ENCODE measurements at places on chromosomes 6 and 20. TPM values are rescaled to one million over a fixed set of nuclear protein-coding genes. Genes with fewer than 3 reads are reported as not detected.
A peak's percentile ranks its signal among the peaks of the same experiment; 100 is the strongest.

DNA sequence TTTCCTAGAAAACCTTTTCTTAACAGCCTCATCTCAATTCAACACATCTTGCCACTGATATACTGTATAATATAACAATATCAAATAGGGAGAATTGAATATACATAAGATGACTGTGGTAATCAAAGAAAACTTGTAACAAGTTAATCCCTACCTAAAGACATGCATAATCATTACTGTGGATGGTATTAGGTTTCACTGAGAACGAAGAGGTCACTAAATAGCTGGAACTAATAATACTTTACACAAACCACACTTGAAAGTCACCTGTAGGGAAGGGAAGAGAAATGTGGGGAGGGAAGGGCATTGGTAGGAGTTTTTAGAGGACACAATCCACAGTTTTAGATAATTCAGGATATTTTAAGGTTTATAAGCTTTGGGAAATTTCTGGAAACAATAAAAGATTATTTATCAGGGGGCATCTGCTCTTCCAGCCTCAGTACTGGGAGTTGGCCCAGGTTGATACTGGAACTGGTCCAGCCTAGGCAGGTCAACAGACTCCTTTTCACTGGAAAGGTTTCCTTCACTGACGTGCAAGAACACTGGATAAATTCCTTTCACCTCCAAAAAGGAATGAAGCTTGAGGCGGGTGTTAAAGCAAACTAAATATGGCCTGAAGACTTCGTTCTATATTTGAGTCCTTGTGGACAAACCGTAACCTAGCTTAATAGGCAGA, 44.0 kb downstream of the MAP7 start:
- peaks cover 6% of the 10 kb centered on the region for H3K4me1 ChIP-seq
- no peak overlapping the region for H3K27ac ChIP-seq
- peaks cover 2% of the 10 kb centered on the region for H3K27me3 ChIP-seq

DNA sequence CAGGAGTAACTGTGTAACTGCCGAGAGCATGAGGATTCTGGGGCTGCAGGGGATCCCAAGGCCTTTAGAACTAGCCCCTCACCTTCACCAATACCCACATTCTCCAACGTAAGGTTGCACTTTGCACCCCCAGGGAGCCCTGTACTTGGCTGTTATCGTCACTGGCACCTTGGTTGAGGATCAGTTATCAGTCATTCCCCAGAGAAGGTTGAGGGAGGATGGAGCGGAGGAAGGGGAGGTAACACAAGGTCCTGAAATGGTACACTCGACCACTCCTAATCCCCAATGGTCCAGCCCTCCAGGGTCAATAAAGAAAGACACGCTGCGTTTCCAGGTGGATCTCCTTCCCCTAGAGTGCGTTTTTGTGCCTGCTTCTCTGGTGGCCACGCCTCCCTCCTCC, 1.1 kb upstream of the SPDEF start:
- DNase-seq = no peak
- no peak overlapping the region for H3K4me3 ChIP-seq
- peaks cover 12% of the 10 kb centered on the region for H3K4me1 ChIP-seq
- no peak overlapping the region for H3K27ac ChIP-seq
- peaks cover 4% of the 10 kb centered on the region for H3K27me3 ChIP-seq
- no peaks in the 10 kb centered on the region for H3K36me3 ChIP-seq

GRCh38 chr6:45991189-45991588, 24.5 kb downstream of the CLIC5 start:
- H3K27me3 ChIP-seq = no peaks in the 10 kb centered on the region
- no peak overlapping the region for H3K4me3 ChIP-seq
- H3K4me1 ChIP-seq = no peaks in the 10 kb centered on the region
- DNase-seq = no peak
- H3K36me3 ChIP-seq = no peaks in the 10 kb centered on the region
- H3K27ac ChIP-seq = no peak overlapping the region

DNA sequence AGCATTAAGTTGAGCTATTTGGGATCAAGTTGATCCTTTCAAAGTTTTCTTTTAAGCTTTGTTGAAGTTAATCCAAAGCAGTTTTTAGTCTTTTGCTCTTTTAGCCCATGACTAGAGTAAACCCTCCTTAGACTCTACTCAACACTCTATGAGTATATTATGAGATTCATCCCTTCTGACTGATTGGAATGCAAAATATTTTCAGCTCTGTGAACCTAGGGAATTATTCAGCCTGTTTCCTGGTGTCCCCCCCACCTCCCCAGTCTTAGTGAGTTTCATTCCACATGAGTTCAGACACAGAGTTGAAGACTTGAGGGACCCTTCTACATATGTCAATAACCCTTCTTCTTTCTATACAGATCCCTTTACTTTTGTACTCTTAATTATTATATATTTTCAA, 413.7 kb downstream of the RFPL4B start:
- no peak overlapping the region for H3K4me3 ChIP-seq
- H3K4me1 ChIP-seq = no peaks in the 10 kb centered on the region

GPR6 gene
- not detected for total RNA-seq

RBPJL gene
- total RNA-seq = not detected

ZC2HC1B gene
- total RNA-seq = not detected

OR12D2 gene
- not detected for total RNA-seq

DNA sequence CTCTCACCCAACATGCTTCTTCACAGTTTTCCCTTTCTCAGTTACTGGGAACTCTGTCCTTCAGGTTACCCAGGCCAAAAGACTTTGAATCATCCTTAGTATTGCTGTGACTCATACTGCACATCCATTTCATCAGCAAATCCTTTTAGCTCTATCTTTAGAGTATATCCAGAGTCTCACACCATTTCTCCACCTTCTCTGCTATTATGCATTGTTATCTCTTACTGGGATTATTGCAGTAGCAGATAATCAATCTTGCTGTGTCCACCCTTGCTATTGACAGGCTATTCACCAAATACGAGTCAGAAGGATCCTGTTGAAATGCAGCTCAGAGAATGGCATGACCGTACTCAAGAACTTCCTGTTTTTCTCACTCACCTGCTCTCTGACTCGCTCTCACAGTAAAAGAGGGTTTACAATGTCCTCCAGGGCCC, 57.3 kb downstream of the BCKDHB start:
- no peaks in the 10 kb centered on the region for H3K27me3 ChIP-seq
- H3K4me1 ChIP-seq = peaks cover 11% of the 10 kb centered on the region
- H3K4me3 ChIP-seq = no peak overlapping the region
- H3K27ac ChIP-seq = no peak overlapping the region
- H3K36me3 ChIP-seq = peaks cover 7% of the 10 kb centered on the region

TPBG gene
- total RNA-seq = 0.17 TPM

DNA sequence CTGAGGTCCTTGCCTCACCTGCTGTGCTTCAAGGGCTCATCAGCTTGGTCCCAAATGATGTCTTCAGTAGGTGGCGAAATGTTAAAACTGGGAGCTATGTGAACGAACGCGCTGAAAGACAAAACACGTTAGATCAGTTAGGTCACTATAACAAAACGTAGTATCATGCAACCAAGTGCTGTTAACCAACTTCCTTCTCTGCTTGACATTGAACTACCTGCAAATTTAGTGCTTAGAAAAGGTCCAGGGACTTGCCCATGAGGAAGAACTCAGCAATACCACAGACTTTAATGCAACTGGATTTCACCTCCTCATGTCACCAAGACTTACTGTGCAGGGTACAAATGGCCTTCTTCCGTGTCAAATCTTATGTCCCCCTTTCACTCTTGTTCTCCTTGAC, 24.8 kb downstream of the BACH2 start:
- peaks cover 14% of the 10 kb centered on the region for H3K36me3 ChIP-seq
- H3K4me3 ChIP-seq = peak overlapping the region; percentile 82
- peaks cover 79% of the 10 kb centered on the region for H3K4me1 ChIP-seq
- peak overlapping the region; percentile 90 for H3K27ac ChIP-seq

DNA sequence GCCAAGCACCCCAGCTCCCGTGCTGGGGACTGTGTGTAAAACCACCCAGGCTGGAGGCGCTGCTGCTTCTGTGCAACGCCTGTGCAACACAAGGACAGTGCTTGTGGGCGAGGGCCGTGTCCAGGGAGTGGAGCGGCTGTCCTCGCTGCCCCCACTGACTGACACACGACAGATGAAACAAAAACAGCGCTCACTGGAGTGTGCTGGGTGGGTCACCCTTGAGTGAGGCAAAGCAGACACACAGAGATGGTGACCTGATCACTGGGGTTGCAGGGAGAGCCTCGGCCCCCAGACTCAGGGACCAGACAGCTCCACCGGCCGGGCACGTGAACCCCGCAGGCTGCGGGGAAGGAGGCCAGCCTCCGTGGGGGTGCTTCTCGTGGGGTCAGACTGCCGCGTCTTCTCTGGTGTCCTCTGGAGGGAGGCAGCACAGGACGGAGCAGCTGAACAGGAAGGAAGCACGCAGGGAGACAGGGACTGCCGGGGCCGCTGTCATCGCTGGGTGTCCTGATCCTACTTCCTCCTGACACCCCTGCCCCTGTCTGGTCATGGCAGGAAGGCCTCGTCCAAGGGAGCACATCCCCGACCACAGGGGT, 75.9 kb upstream of the CST7 start:
- H3K27ac ChIP-seq = no peak overlapping the region
- no peaks in the 10 kb centered on the region for H3K4me1 ChIP-seq
- no peaks in the 10 kb centered on the region for H3K36me3 ChIP-seq
- H3K27me3 ChIP-seq = peaks cover 5% of the 10 kb centered on the region

ADGRF5 gene
- total RNA-seq = not detected

DNA sequence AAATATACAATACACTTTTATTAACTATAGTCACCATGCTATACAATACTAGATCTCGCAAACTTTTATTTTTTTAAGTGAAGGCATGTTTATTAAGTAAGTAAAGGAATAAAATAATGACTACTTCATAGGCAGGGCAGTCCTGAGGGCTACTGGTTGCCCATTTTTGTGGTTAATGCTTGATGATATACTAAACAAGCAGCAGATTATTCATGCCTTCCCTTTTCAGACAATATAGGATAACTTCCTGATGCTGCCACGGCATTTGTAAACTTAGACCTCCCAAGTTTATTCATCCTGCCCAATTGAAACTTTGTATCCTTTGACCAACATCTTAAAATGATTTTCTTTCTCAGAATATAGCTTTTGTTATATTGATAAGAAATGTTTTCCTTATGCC, 24.7 kb upstream of the HIVEP1 start:
- no peak overlapping the region for H3K4me3 ChIP-seq
- DNase-seq = no peak
- H3K27me3 ChIP-seq = peaks cover 4% of the 10 kb centered on the region
- H3K36me3 ChIP-seq = no peaks in the 10 kb centered on the region

DNA sequence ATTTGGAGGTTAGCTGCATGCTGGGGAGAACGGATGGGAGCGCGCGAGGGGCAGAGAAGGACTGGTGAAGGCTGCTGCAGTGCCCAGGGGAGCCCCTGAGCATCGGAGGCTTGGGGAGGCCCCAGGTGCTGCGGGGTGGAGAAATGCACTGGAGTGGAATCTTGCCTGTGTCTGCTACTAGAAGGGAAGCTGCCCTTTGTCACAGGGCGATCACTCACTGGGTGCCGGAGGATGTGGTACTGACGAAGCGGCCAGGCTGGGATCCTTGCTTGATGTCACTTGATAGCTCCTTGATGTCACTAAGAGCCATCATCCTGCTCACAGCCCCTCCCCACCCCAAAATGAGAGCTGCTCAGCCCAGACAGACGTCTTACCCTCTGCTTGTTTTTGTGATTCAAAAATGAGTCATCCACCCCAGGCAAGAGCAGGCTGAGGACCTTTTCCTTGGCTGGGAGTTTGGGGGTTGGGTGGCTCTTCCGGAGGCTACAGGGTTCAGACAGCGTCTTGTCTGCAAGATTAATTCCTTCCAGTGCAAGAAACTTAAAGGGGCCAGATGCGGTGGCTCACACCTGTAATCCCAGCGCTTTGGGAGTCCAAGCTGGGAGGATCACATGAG, 62.6 kb upstream of the PMEPA1 start:
- no peak overlapping the region for H3K27ac ChIP-seq
- H3K4me3 ChIP-seq = no peak overlapping the region
- H3K27me3 ChIP-seq = peaks cover 22% of the 10 kb centered on the region
- no peak for DNase-seq
- peaks cover 7% of the 10 kb centered on the region for H3K4me1 ChIP-seq
- no peaks in the 10 kb centered on the region for H3K36me3 ChIP-seq

PRICKLE4 gene
- total RNA-seq = not detected

DNA sequence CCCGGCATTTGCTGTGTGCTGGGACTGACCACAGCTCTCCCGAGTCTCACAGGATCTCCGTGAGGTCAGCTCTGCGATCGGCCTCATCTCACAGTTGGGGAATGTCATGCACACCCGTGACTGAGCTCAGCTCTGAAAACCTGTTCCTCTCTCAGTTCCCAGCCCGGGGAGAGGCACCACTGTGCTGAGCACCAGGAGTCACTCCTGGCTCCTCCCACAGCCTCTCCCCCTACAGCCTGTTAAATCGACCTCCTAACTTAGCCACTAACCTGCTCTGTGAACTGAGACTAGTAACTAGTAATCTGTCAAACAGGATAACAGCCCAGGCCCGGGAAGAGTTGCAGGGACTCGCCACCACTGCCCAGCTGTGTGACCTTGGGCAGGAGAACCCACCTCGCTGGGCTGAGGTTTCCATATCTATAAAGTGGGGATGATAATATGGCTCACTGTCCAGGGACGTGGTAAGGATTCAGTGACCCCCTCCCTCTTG, 20.1 kb upstream of the NOL4L start:
- no peaks in the 10 kb centered on the region for H3K36me3 ChIP-seq
- DNase-seq = no peak
- no peak overlapping the region for H3K27ac ChIP-seq
- no peak overlapping the region for H3K4me3 ChIP-seq

DNA sequence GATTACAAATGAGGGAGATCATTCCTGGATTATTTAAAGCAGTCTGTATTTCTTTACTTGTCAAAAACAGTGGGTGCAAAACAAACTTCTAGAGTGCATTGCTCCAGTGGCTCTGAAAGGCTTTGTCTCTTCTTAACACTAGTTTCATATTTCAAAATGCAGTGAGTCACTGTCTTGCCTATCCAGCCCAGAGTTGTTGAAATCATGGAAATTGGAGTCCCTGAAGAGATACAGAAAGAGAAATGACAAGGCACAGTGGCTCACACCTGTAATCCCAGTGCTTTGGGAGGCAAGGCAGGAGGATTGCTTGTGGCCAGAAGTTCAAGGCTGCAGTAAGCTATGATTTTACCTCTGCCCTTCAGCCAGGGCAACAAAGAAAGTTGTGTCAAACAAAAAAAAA, 11.3 kb downstream of the SLC2A12 start:
- H3K27ac ChIP-seq = no peak overlapping the region
- peaks cover 3% of the 10 kb centered on the region for H3K36me3 ChIP-seq
- peaks cover 12% of the 10 kb centered on the region for H3K27me3 ChIP-seq
- DNase-seq = no peak
- H3K4me1 ChIP-seq = peaks cover 6% of the 10 kb centered on the region

GRCh38 chr6:143952947-143953701, 54.9 kb downstream of the PLAGL1 start:
- H3K27me3 ChIP-seq = no peaks in the 10 kb centered on the region
- no peaks in the 10 kb centered on the region for H3K4me1 ChIP-seq
- no peaks in the 10 kb centered on the region for H3K36me3 ChIP-seq
- H3K27ac ChIP-seq = no peak overlapping the region
